ENCODE measurements at places on chromosomes 3 and 15.

- DNase-seq = peak; percentile 39
Measured at GRCh38 chr15:80061582-80061981, 2.1 kb downstream of the ZFAND6 start.

- no peak for DNase-seq
Measured at GRCh38 chr15:64235552-64235951, 72.7 kb upstream of the PPIB start.

- no peak for DNase-seq
Measured at GRCh38 chr3:177185035-177185574, 12.2 kb downstream of the TBL1XR1 start.

DNA sequence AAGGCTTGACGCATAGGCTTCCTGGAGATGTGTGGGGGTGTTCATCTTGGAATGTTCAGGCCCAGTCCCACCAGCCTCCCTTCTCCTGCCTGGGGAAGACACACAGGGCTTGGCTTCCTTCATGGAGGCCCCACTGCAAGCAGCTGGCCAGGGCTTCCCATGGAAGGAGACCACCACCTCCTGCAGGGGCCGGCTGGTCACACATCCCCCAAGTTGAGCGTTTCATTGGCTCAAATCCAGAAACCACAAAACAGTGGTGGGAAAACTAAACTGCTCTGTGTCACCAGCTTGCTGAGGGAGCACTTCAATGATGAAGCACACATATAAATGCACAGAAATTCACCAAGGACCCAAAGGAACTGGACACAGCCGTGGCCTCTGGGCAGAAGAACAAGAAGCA is 8.3 kb downstream of the IQSEC1 start:
- no peak for DNase-seq

DNA sequence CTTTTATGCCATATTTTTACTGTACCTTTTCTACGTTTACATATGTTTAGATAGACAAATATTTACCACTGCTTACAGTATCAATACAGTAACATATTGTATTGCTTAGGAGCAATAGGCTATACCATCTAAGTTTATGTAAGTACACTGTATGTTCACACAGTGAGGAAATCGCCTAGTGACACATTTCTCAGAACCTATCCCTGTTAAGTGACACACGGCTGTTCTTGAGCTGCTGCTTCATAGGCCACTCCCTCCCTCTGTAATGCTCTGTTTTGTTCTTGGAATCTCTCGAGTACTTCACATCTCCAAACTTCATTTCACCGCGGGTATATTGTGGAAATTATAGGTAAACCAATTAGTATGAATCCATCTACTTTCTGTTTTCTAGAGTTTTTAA is 13.4 kb upstream of the SELENOT start:
- no peak for DNase-seq

GRCh38 chr15:89533861-89534544 is 37.6 kb upstream of the RHCG start:
- DNase-seq = no peak

- DNase-seq = peak; percentile 62
Measured at GRCh38 chr3:33439546-33440327, 468 bp downstream of the UBP1 start.

DNA sequence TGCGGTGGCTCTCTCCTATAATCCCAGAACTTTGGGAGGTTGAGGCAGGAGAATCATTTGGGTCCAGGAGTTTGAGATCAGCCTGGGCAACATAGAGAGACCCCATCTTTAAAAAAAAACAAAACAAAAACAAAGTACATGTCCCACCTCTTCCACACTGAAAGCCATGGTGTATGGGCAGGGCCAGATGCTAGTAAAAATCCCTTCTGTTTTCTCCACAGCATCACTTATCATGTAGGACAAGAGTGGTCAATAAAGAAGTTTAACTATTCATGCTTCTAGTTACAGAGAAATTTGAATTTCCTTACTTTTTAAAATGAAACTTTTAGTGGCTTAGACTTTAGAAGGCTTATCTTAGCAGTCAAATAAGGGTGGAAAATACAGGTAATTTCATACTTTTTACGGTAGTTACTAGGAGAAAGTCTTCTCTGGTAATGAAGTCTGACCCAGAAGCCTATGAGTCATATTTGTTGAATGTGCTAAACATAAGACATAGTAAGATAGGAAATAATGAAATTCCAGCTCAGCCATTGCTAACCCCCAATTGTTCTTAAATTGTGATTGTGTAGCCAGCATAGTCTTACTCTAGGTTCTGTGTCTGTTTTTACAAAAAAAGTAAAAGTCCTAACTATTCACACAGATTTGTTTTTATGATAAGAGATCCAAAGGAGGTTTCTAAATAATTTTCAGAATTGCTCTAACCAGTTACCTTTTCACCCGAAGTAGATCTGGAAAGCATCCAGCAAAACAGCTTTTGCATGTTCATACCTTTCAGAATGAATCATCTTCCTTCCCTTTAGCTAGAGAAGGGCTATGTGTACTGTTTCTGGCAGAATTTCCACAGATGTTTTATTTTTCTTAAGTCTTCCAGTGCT is 16.4 kb upstream of the ZNF609 start:
- no peak for DNase-seq

DNA sequence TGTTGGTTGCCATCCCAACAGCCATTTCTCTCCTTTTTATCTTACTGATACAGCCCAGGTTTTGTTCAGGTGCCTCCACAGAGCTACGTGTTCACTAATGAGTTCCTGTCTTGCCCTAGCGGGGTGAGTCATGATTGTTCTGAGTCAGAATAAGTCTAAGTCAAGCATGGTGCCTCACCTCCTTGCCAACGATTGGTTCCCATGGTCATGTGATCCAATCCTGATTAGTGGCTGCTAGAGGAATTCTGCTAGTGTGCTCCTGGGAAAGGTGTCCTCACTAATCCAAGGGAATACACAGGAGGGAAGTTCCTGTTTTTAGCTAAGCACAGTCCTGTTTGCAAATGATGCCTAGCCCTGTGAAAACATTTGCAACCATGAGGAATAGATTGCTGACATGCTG is 99.8 kb downstream of the NSUN3 start:
- no peak for DNase-seq

DNA sequence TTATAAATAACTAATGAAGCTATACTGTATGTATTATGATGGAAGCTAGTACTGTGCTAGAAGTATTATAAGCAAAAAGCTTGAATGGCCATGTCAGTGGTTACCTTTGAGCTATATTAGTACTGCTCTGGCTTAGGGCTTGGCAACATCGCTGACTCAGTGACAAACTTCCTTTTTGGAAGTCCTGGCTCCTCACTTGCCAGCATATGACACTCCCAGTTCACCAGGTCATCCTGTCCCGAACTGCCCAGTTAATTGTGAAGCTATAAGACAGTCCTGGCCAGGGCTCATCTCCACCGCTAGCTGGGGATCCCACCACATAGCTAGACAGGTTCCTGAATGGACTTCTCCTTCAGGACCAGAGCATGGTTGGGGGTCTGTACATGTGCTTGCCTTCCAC is 31.9 kb downstream of the RAB8B start:
- no peak for DNase-seq

GRCh38 chr3:134060561-134061385 is 31.0 kb upstream of the SLCO2A1 start:
- no peak for DNase-seq

GRCh38 chr3:62493109-62493801 is 119.9 kb upstream of the FEZF2 start:
- DNase-seq = peak; percentile 36

- DNase-seq = peak; percentile 9
Measured at GRCh38 chr3:150913133-150913922, 8.1 kb upstream of the MINDY4B start.

DNA sequence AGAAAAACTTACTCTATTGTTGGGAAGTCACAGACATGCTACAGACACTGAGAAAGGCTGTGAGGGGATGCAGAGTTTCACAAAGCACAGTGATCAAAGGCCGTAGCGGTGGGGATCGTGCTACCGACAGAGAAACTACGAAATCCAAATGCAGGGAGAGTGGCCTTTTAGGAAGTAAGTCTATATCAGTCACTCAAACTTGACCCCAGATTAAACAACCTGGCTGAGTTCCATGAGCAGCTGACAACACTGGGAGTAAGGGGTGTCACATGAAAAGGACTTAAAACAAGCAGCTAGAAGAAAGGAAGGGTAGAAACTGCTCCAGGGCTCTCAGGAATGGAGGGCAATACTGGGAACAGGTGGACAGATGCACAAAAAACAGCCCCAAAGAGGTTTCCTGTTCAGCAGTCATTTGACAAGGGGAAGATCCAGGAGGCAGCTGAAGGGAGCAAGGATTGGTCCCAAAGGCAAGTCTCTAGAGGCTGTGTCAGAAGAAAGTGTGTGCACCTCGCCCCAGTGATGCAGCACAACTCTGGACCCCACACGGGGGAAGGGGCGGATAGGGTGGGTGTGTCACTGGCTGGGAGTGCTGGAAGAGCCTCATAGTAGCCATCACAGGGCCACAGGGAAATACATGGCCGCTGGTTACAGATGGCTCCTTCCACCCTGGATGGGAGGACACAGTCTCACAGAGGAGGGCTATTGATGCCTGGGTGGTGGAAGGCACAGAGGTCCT is 20.3 kb upstream of the HDAC11 start:
- no peak for DNase-seq

- no peak for DNase-seq
Measured at GRCh38 chr3:143220741-143221140, 101.2 kb downstream of the CHST2 start.

DNA sequence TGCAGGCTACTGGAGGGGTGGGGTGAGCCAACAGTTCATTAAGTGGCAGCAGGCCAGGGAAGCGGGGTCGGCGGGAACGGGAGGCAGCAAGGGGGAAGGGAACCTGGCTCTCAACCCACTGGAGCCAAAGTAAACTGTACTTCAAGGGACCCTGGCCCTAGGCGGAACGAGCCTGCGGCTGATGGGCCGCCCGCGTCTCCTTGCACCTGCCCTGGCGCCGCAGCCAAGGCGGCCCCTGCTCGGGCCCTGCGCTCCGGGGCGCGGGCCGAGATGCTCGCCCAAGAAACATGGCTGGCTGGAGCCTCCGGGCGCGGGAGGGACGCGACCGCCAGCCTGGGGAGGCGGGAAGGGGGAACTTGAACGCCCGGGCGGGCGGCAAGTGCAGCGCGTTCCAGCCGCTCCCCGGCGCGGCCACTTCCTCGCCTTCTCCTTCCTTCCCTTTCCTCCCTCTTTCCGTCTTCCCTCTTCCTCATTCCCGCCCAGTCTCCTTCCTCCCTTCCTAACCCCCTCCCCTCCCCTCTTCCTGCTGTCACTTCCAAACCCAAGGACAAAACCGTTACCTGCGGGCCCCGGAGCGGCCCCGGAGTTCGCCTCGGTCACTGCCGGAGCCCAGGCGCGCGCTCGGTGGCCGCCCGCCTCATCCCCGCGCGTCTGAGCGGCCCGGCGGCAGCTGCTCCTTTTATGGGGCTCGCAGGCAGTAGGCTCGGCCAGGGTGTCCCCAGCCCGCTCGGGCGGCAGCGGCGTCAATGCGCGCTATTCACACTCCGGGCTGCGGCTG is 489.7 kb downstream of the MAGI1 start:
- no peak for DNase-seq

DNA sequence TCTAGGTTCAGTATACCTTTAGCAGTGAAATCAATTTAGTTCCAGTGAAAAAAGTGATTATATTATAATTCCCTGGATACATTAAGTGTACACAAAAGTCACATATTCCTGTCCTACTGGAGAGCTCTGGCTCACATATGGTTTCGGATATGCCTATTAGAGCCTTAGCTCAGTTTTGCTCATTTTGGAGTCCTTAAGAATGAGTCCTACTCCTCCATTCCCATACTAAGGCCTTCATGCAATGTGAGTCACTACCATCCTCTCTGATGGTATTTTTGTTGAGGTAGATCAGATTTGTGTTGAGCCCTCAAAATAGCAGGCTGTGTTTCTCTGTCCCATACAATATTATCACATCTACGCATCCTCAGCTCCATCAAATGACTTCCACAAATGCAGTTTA is 294.2 kb upstream of the COL8A1 start:
- no peak for DNase-seq

GRCh38 chr3:15097891-15098290 is 1.1 kb downstream of the RBSN start:
- DNase-seq = peak; percentile 76

GRCh38 chr15:85543741-85544155 is 163.3 kb downstream of the AKAP13 start:
- DNase-seq = peak; percentile 24

- DNase-seq = no peak
Measured at GRCh38 chr3:38689774-38690173, 40.3 kb upstream of the SCN5A start.

DNA sequence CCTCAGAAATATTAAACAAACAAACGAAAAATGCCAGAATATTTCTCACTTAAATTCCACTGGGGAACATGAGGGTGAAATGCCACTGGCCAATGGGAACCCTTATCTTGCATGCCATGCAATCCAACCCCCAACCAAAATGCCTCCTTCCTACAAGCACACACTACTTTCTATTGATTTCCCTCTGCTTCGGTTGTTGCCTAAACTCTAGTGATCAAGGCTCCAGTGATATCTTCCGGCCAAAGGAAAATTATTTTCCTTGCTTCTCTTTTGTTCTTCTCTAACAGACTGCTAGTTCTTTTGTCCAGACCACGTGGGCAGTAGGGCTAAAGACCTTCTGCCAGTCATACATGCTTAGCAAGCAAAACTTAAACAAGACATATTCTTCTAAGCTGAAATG is 115.7 kb downstream of the TMCC1 start:
- DNase-seq = no peak

GRCh38 chr3:100581650-100582049 is 27.8 kb upstream of the ADGRG7 start:
- DNase-seq = no peak

DNA sequence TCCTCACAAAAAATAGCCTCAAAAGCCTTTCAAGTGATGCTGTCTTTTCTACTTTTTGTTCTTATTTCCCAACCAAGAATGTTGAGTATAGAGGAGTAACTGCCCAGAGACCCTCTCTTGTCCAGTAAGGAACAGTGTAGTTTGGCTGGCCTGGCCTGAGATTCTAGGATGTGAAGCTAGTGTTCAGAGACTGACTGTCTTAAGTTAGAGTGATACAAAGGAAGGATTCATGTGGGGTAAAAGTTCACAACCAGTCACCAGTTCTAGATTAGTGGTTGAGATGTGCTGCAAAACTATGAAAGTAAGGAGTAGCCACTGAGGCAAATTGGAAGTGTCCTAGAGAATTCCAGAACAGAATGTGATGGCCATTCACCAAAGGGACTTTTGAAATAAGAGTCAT is 49.1 kb downstream of the RSRC1 start:
- DNase-seq = no peak

DNA sequence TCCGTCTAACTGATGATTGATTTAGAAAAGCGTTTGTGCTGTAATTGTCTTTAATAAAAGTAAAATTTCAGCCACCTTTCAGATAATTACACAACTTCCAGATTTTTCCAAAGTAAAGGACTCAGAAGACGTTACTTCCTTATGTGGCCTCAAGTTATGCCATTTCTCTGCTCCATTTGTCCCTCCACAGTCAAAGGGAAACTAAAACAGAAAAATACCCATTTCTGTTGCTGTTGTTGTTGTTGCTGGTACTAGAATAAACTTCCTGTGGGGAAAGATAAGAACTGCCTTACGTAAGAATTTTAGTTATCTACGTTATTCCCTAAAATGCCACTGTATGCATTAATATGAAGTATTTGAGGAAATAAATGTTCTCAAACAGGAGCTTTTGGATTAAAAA is 153.9 kb downstream of the P3H2 start:
- no peak for DNase-seq

GRCh38 chr3:14156201-14156600 is 22.2 kb downstream of the XPC start:
- DNase-seq = no peak

Measured in NAMALWA (cell line).